Chondrocyte (in vitro differentiated cells): ENCODE measurements at places on chromosomes 1 and 21. TPM values are rescaled to one million over a fixed set of nuclear protein-coding genes. Genes with fewer than 3 reads are reported as not detected.
A peak's percentile ranks its signal among the peaks of the same experiment; 100 is the strongest.

The LCE2C gene
- total RNA-seq: not detected in 3 replicates

GRCh38 chr1:187236199-187236598, 407.4 kb downstream of the PLA2G4A start:
- H3K27me3 ChIP-seq: peaks cover 3% of the 10 kb centered on the region
- no peaks in the 10 kb centered on the region for H3K4me1 ChIP-seq
- H3K4me3 ChIP-seq: no peak overlapping the region
- H3K36me3 ChIP-seq: no peaks in the 10 kb centered on the region
- no peak for DNase-seq
- no peak overlapping the region for H3K27ac ChIP-seq

- peaks cover 8% of the 10 kb centered on the region for H3K27me3 ChIP-seq
- H3K4me1 ChIP-seq: peaks cover 6% of the 10 kb centered on the region
- H3K36me3 ChIP-seq: no peaks in the 10 kb centered on the region
- no peak overlapping the region for H3K27ac ChIP-seq
- DNase-seq: no peak
Observed at GRCh38 chr1:154831462-154831861, 38.6 kb downstream of the KCNN3 start.

- H3K27ac ChIP-seq: peak overlapping the region; percentile 65
- H3K27me3 ChIP-seq: no peaks in the 10 kb centered on the region
- H3K4me1 ChIP-seq: peaks cover 30% of the 10 kb centered on the region
- H3K4me3 ChIP-seq: no peak overlapping the region
- no peaks in the 10 kb centered on the region for H3K36me3 ChIP-seq
Observed at GRCh38 chr1:109532365-109533136, 7.1 kb upstream of the GPR61 start.

GRCh38 chr1:119003413-119004128, 15.4 kb upstream of the TBX15 start:
- peaks cover 20% of the 10 kb centered on the region for H3K27me3 ChIP-seq
- peaks cover 3% of the 10 kb centered on the region for H3K36me3 ChIP-seq
- no peak for DNase-seq
- H3K4me3 ChIP-seq: no peak overlapping the region

DNA sequence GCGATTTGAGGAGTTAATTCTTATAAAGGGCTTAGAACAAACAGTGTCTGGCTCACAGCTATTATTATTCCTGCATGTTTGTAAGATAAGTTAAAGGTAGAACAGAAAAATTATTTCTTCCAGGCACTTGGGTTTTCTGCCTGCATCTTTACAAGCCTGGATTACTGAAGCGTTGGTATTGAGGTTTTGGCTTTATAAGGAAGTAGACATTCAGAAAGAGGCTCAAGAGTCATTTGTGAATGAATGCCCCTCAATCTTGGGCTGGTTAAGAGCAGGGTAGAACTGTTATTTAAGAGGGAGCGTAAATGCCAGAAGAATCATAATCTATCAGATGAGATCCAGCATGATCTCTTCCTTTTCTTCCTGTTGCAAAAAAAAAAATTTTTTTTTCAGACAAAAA, 77.3 kb upstream of the ARID1A start:
- no peaks in the 10 kb centered on the region for H3K36me3 ChIP-seq
- no peak overlapping the region for H3K4me3 ChIP-seq
- H3K4me1 ChIP-seq: peaks cover 24% of the 10 kb centered on the region
- H3K27ac ChIP-seq: no peak overlapping the region
- H3K27me3 ChIP-seq: no peaks in the 10 kb centered on the region

DNA sequence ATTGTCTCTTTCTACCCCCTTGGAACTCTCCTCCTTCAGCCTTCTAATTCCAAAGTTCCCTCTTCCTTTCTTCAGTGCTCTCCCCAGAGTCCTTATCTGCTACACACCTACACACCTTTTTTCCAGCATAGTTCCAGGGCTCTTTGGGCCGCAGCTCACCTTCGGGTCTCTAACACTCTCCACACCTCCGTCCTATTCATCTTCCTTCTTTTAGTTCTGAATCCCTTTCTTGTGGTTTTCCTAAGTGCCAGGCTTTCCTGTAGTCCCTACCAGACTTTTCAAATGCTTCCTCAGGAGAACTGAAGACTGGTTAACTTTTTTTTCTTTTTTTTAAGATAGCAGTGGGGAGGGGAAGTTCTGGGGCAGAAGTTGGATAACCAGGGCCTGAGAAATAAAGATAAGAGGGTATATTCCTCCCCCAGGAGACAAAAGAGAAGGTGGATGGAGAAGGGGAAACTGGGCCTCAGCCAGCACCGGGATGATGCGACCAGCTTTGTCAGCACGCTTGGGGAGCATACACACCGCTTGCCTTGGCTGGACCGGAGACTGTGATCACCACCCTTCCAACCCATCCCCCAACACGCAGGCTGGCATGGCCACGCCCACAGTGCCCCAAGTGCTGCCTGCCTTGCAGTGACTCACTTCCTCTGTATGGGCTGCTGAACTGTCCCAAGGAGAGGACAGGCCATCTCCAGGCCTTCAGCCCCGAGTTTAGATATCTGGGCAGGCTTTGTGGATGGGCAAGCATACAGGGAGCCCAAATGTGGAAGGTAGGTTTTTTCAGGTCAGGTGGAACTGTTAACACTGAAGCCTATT, 2.5 kb upstream of the CERS2 start:
- no peaks in the 10 kb centered on the region for H3K27me3 ChIP-seq
- peak; percentile 93 for DNase-seq
- peak overlapping the region; percentile 91 for H3K27ac ChIP-seq
- no peaks in the 10 kb centered on the region for H3K36me3 ChIP-seq
- H3K4me1 ChIP-seq: peaks cover 52% of the 10 kb centered on the region
